Smooth muscle cell of the coronary artery (primary cell): ENCODE measurements at places on chromosomes 16 and 17. TPM values are rescaled to one million over a fixed set of nuclear protein-coding genes. Genes with fewer than 3 reads are reported as not detected.

FOXN1 gene
- total RNA-seq: not detected in 2 replicates

TVP23A gene
- total RNA-seq: not detected in 2 replicates

CLDN9 gene
- not detected in 2 replicates for total RNA-seq

CLEC10A gene
- total RNA-seq: 0.70 TPM in 1 of 2 replicates, not detected in the other

TBC1D26 gene
- total RNA-seq: under 0.01 and 0.08 TPM in 2 replicates

SRL gene
- total RNA-seq: 0.12 TPM in 1 of 2 replicates, not detected in the other

HOXB8 gene
- not detected in 2 replicates for total RNA-seq

MRPS23 gene
- 31.4 and 54.5 TPM in 2 replicates for total RNA-seq

KRT27 gene
- not detected in 2 replicates for total RNA-seq

C1QL1 gene
- total RNA-seq: 0.08 and 0.23 TPM in 2 replicates

NOXO1 gene
- total RNA-seq: not detected in 2 replicates

MYCBPAP gene
- total RNA-seq: 0.15 and 4.1 TPM in 2 replicates

RGS11 gene
- 1.2 and 10.1 TPM in 2 replicates for total RNA-seq

CCL23 gene
- total RNA-seq: not detected in 2 replicates

TNFRSF17 gene
- total RNA-seq: 0.12 TPM in 1 of 2 replicates, not detected in the other

MPHOSPH6 gene
- total RNA-seq: 9.2 and 15.7 TPM in 2 replicates

CES5A gene
- total RNA-seq: not detected in 2 replicates

TBX2 gene
- total RNA-seq: 3.5 and 6.4 TPM in 2 replicates

CLDN6 gene
- not detected in 2 replicates for total RNA-seq

LRRC3C gene
- not detected in 2 replicates for total RNA-seq

SHISA6 gene
- under 0.01 TPM in 1 of 2 replicates, not detected in the other for total RNA-seq

FAM20A gene
- total RNA-seq: 0.08 and 46.5 TPM in 2 replicates
